ENCODE measurements at places on chromosomes 5 and 9.

DNA sequence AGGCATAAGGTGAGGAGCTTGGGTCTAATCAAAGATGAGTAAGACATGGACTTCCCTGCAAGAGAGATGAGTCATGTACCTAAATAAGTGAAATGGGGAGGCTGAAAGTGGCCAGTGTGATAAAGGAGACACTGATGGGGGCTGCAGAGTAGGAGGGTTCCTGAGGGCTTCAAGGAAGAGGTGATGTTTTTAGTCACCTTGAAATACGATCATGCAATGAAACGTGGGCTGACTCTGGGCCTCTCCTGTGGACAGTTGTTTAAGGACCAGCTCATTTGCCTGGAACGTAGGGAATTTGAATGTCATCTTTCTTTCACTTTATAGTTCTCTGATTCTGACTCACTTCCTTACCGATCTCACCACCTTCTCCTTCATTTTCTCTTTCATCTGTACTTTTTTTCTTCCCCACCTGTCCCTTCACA lies 49.6 kb upstream of the CPLX2 start:
- DNase-seq, result no peak

- no peak for DNase-seq
Measured at GRCh38 chr5:149452665-149453617, 73.8 kb upstream of the IL17B start.

GRCh38 chr5:448061-448765 lies 5.2 kb downstream of the EXOC3 start:
- DNase-seq, result no peak

DNA sequence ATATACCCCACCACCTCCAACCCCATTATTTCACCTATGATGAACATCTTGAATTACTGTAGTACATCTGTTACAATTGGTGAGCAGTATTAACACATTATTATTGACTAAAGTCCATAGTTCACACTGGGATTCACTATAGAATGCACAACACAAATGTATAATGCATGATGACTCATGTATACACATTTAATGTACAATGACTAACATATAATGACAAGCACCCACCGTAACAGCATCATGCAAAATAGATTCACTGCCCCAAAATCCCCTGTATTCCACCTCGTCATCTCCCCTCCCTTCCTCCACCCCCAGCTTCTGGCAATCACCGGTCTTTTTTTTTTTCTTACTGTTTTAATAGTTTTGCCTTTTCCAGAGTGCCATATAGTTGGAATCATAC lies 47.1 kb upstream of the NEK6 start:
- no peak for DNase-seq

DNA sequence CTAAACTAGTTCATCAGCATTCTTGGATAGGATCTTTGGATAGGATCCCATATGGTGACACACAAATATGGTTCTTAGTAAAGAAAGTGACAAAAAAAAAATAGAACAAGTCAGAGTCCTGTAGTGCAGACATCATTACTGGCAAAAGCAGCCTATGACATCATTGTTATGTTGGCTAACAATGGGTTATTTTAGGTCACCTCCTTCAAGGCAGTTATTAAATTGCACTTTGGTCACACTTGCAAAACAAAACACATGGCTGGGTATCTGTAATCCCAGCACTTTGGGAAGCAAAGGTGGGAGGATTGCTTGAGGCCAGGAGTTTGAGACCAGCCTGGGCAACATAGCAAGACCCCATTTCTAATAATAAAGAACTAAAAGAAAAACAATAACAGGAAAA lies 185.9 kb downstream of the KIAA0825 start:
- no peak for DNase-seq
